GM12878 (cell line): ENCODE measurements at places on chromosomes 5 and 9. TPM values are rescaled to one million over a fixed set of nuclear protein-coding genes. Genes with fewer than 3 reads are reported as not detected.

The SLC1A1 gene
- 17.8 and 18.0 TPM in 2 replicates for polyA plus RNA-seq

The CD72 gene
- 2.8 and 3.0 TPM in 2 replicates for polyA plus RNA-seq

The PCDHA9 gene
- polyA plus RNA-seq, result 0.03 TPM in 1 of 2 replicates, not detected in the other

The SARDH gene
- polyA plus RNA-seq, result not detected in 2 replicates

The REEP2 gene
- polyA plus RNA-seq, result 1.6 and 2.2 TPM in 2 replicates

The RHOBTB3 gene
- 9.7 TPM in 2 replicates for polyA plus RNA-seq

The THBS4 gene
- polyA plus RNA-seq, result 1.0 and 1.8 TPM in 2 replicates

The NDOR1 gene
- polyA plus RNA-seq, result 17.9 and 21.7 TPM in 2 replicates

The CXXC5 gene
- polyA plus RNA-seq, result 14.4 and 45.4 TPM in 2 replicates

The MARVELD2 gene
- polyA plus RNA-seq, result 2.5 and 3.6 TPM in 2 replicates

The NEUROG1 gene
- not detected in 2 replicates for polyA plus RNA-seq

The PDCD1LG2 gene
- 3.5 and 4.1 TPM in 2 replicates for polyA plus RNA-seq

The UNC13B gene
- polyA plus RNA-seq, result not detected in 2 replicates
